ENCODE measurements at places on chromosomes 13 and 19.

DNA sequence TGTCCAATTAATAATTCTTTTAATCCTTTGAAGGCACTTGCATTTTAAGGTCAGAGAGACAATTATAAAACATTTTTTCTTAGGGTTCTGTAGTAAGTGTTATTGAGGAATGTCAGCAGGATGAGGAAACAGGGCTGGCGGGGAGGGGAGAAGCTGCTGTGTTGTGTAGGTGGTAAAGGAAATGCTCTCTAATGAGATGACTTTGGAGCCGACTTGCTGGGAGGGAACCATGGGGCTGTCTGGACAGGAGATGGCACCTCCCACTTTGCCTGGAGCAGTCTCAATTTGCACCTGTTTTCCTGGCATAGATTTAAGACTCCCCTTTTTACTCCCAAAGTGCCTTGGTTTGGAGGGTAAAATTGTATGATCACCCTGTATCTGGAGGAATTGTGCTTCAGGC, 230.4 kb downstream of the ATP8A2 start:
- DNase-seq, result no peak

DNA sequence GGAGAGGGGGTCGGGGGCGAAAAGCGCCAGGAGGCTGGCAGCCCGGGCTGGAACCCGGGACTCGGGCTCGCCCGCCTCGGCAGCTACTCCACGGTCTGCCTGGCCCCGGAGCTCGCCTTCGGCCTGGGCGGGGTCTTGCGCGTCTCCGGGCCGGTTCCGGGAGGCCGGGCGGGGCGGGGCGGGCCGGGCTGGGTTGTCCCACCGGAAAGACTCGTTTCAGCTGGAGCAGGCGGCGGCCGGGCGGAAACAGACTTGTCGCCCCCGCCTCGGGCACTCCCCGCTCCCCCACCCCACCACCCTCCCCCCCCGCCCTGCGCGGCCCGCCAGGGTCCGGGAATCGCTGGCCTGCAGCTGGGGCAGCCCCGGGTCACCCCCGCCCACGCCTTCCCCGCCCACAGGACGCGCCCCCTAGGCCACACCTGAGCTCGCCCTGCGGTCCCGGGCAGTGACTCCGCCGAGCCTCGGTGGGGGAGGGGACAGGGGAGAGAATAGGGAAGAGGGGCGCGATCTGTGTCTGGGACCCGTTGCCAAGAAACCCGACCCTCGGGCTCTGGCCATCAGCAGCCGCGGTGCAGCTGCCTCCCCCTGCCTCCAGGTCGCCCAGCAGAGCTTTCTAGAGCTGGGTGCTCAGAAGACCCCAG, 109.4 kb downstream of the KCTD15 start:
- DNase-seq, result no peak

GRCh38 chr19:49488046-49488862, 846 bp downstream of the RPL13A start:
- DNase-seq, result no peak

- DNase-seq, result no peak
These were observed 139.1 kb upstream of the SERP2 start for GRCh38 chr13:44234566-44234965.

DNA sequence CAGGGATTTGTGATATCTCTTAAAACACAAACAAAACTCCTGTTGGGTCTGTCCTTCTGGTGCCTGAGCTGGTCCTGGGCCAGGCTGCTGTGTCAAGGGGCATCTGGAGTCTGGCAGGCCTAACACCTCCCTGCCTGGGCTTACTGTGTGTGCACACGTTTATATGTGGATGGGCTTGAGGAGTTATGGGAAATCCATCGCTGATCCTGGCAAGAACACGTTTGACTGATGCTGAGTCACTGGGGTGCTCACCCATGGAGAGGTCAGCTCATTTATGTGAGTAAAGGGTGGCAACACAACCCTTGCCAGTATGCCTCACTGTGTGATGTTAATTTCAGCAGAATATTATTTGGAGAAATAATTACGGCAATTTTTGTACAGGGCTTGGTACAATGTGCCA, 44.5 kb upstream of the PCDH8 start:
- DNase-seq, result no peak
